Thoracic aorta (tissue), 2 donors: ENCODE measurements at places on chromosomes 12 and 14.
A peak's percentile ranks its signal among the peaks of the same experiment; 100 is the strongest.

GRCh38 chr12:51636581-51636980 is 45.5 kb downstream of the SCN8A start:
- no peak overlapping the region for H3K27ac ChIP-seq
- no peaks in the 10 kb centered on the region for H3K4me1 ChIP-seq
- H3K36me3 ChIP-seq, result no peaks in the 10 kb centered on the region
- H3K4me3 ChIP-seq, result no peak overlapping the region
- no peaks in the 10 kb centered on the region for H3K27me3 ChIP-seq

GRCh38 chr12:109020146-109020795 is 597 bp downstream of the SVOP start:
- H3K4me3 ChIP-seq, result no peak overlapping the region
- H3K36me3 ChIP-seq, result no peaks in the 10 kb centered on the region
- H3K27ac ChIP-seq, result no peak overlapping the region
- no peaks in the 10 kb centered on the region for H3K27me3 ChIP-seq

- no peaks in the 10 kb centered on the region for H3K4me1 ChIP-seq
- no peak for DNase-seq
Observed at GRCh38 chr12:13628067-13628466, 353.3 kb downstream of the GRIN2B start.

DNA sequence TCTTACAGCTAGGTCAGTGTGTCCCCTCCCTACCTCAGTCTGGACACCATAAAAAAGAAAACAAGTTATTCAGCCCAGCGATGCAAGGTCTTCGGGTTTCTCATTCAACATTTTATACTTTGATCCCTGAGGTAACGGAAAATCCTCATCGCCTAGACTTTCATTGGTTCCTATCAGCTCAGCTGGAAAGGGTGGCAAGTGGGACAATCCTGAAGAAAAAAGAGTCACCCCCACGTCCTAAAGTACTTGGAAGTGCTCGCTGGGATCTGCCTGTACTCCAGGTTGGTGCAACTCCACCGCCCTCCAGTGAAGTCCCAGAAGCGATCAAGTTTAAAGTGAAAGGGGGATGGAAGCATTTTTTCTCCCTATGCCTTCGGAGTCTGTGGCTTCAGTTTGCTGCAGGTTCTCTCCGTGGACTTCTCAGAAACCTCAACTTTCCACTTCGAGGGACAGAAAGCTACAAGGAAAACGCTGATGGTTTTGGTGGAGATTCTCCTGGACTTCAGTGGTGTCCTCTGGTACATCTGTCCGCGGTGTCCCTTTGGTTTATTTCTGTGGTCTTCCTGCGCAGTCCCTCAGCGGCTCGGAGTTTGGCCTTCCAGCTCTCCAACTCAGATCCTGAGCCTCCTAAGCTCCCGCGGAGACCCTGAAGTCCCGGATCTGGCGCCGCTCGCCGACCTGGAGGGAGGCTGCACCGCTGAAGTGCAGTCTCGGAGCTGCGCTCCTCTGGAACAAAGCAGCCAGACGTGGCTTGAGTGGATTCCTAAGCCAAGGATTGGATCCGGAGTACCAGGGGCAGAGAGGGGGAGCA is 1.8 kb upstream of the LRFN5 start:
- H3K27me3 ChIP-seq, result peaks cover 6% of the 10 kb centered on the region
- H3K36me3 ChIP-seq, result no peaks in the 10 kb centered on the region
- no peak for DNase-seq
- peaks cover 40% of the 10 kb centered on the region for H3K4me1 ChIP-seq
- H3K4me3 ChIP-seq, result peak overlapping the region; percentile 71

DNA sequence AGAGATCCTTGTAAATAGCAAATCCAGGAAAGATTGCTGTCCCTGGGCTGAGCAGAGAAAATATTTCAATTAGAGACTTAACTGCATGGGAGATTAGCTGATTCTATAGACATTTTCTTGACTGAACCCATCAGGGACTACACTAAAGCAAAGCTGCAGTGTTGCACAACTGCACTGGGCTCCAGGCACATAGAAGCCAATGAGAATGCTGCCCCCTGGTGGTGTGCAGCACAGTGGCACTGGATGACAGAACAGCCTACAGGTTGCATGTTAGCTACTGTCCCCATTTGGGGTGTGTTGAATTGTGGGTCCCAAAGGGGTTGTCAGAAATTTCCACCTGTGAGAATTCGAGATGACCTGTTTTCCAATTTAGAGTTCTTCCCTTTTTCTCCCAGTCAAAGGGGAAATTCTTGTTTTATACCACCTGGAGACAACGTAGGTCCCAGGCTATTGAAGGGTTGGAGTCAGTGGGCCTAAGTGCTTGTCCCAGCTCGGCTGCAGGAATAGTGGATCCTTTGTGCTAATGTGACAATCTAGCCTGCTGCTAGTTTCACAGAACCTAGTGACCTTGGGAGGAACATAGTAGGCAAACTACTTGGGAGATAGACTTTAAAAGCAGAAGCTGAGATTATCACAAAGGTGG is 114.7 kb downstream of the SLC8A3 start:
- no peaks in the 10 kb centered on the region for H3K4me1 ChIP-seq
- no peaks in the 10 kb centered on the region for H3K36me3 ChIP-seq
- no peak overlapping the region for H3K4me3 ChIP-seq
- no peak for DNase-seq

DNA sequence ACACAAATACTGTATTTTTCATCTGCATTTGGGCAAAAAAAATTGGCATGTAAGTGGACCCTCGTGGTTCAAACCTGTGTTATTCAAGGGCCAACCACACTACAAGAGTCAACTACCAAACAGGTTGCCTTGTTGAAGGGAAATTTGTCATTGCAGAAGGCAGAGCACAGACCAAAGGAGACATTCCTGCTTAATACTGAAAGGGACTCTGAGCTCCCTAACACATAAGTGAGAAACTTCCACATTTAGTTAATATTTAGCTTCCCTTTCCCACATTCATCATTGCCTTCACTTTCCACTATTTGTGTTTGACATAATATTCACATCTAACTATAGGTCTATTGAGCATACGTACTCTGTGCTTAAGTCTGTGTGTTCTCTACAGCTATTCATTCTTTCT is 266.9 kb downstream of the KCNH5 start:
- H3K4me3 ChIP-seq, result no peak overlapping the region
- DNase-seq, result no peak
- H3K36me3 ChIP-seq, result no peaks in the 10 kb centered on the region
- H3K27me3 ChIP-seq, result no peaks in the 10 kb centered on the region

DNA sequence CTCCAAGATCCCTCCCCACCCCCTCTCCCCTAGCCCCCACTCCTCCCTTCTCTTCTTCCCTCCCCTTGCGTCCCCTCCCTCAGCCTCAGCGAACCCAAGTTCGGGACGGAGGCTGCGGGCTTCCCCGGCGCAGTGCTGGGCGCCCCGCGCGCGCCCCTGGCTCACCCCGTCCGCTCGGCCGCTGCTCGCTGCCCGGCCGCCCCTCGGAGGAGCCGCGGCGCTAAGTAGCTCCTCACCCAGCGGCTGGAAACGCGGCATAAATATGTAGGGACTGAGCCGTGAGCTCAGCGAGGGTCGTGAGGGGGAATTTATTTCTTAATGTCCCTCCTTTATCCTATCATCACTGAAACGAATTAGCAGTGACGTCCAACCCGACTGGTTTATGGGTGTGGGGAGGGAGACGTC is at the start of gene NOS1:
NOS1 (minus strand) TSS at position 280 of the 405 bp plus-strand sequence. CDS start 30,557 bp downstream, outside the sequence.
- no peak within 1 kb of the TSS for H3K27ac ChIP-seq
- peaks cover 4% of the 10 kb centered on the region for H3K27me3 ChIP-seq
- H3K36me3 ChIP-seq, result no peaks in the 10 kb centered on the region
- no peak for DNase-seq
- no peak within 1 kb of the TSS for H3K4me3 ChIP-seq

DNA sequence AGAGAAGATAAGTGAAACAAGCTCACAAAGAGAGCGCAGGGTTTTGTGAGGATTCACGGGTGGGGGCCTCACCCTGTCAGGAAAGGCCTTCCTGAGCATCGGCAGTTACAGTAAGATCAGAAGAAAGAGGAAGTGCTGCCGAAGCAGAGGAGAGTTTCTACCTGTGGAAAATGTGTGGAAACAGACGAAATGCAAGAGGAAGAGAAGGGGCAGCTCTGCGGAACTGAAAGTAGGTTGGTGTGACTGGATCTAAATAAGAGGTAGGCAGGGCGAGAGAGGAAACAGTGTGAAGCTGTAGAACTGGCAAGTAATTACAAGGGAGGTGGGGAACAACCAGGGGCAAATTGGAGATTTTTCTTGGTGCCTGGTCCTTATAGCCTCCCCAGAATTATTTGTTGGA is 2.6 kb downstream of the GPR68 start:
- no peak overlapping the region for H3K27ac ChIP-seq
- no peaks in the 10 kb centered on the region for H3K4me1 ChIP-seq
- H3K27me3 ChIP-seq, result no peaks in the 10 kb centered on the region
- H3K4me3 ChIP-seq, result no peak overlapping the region

GRCh38 chr12:7108796-7109571 is at the start of gene C1RL:
Gene C1RL (minus strand): TSS chr12:7109214. CDS start chr12:7109180, 34 bp downstream.
- DNase-seq, result peak; percentile 82
- H3K36me3 ChIP-seq, result no peaks in the 10 kb centered on the region
- peak within 1 kb of the TSS; percentile 99 for H3K27ac ChIP-seq
- H3K4me3 ChIP-seq, result peak within 1 kb of the TSS; percentile 78
- no peaks in the 10 kb centered on the region for H3K27me3 ChIP-seq

- H3K36me3 ChIP-seq, result no peaks in the 10 kb centered on the region
- H3K27ac ChIP-seq, result no peak overlapping the region
- H3K4me1 ChIP-seq, result no peaks in the 10 kb centered on the region
- H3K4me3 ChIP-seq, result no peak overlapping the region
- DNase-seq, result no peak
Observed at GRCh38 chr12:121560392-121561008, 20.3 kb downstream of the KDM2B start.
